ENCODE measurements at places on chromosomes 2 and 18.

DNA sequence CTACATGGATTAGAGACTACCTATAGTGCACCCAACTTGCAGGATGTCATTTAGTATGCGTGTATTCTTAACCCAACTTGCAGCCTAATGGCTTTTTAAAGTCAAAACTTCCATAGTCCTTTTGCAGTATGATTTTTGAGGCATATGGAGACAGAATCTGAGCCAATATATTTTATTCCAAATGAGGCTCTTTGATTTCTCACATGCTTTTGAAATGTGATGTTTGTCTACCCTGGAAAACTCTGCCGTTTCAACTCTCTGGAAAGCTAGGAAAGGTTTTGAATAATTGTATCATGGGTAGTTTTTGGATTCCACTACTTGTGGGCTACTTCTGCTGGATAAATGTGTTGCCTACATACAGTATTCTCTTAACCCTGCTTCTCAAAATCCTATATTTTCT is 206.6 kb downstream of the ZNF385B start:
- no peak for DNase-seq

DNA sequence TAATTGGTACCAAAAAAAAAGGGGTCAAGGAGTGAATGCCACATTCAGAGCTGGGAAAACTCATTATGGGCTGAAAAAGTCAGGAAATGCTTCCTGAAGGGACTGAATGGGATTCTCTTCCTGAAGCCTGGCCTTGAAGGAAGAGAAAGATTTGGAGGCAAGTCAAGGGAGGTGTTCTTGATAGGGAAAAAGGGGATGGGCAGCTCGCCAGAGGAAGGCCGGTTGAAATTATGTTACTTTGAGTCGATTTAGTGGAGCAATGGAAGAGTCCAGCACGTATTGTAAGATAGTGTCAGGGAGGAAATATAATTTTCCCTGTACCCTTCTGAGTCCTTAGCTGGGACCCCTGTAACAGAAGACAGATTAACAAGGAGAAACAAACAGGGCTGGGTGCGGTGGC is 115.3 kb upstream of the STPG4 start:
- DNase-seq: no peak

DNA sequence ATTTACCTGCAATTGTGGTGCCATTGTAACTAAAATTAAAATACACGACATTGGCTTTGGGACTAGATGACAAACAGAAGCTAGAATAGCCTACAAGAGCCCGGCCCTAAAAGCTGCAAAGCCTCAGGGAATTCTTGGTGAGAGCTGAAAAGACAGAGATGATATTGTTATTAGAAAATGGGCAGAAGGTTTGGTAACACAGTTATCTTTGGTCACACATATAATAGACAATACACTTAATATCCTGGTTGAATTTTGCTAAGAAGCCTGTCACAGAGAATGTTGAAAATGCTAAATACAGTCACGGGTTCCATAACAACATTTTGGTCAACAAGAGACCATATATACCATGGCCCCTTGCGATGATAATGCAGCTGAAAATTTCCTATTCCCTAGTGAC is 157.3 kb upstream of the CDH19 start:
- DNase-seq: no peak

GRCh38 chr2:181934694-181935093 is 43.2 kb downstream of the ITPRID2 start:
- no peak for DNase-seq

DNA sequence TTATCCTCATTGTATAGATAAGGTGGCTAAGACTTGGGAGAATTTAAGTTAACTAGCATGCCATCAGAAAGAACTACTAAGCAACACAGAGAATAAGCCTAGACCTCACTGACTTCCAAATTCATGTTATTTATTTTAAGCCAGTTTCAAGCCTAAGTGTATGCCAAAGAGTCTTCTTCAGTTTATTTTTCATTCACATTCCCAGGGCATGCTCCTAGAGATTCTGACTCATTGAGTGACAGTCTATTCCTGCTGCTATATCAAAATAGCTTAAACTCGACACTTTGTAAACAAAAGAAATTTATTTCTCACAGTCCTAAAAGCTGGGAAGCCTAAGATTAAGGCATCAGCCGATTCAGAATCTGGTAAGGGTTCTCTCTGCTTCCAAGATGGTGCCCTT is 467.1 kb downstream of the MBD2 start:
- DNase-seq: no peak

GRCh38 chr2:21633911-21634310 is 510.1 kb downstream of the TDRD15 start:
- no peak for DNase-seq

GRCh38 chr2:133109772-133110171 is 439.8 kb upstream of the LYPD1 start:
- no peak for DNase-seq

- DNase-seq: no peak
Observed at GRCh38 chr18:12044591-12044990, 49.1 kb upstream of the ANKRD62 start.

GRCh38 chr2:50674876-50675275 is 357.1 kb downstream of the NRXN1 start:
- DNase-seq: no peak

- no peak for DNase-seq
Observed at GRCh38 chr2:237091779-237092436, 6.2 kb downstream of the COPS8 start.

- DNase-seq: no peak
Observed at GRCh38 chr2:196112418-196113034, 43.9 kb upstream of the DNAH7 start.

DNA sequence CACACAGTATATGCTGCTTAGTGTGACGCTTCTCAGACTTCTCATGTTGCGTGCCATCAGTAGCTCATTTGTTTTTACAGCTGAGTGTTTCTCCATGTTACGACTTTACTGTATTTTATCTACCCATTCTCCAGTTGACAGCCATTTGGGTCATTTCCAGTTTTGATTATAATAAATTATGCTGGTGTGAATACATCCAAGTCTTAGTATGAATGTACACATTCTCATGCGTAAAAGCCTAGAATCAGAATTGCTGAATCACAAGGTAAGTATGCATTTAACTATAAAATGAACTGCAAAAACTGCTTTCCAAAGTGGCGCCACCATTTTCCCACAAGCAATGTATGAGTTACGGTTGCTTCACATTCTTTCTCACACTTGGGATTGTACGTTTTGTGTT is 184.2 kb upstream of the SLC35G4 start:
- DNase-seq: no peak

DNA sequence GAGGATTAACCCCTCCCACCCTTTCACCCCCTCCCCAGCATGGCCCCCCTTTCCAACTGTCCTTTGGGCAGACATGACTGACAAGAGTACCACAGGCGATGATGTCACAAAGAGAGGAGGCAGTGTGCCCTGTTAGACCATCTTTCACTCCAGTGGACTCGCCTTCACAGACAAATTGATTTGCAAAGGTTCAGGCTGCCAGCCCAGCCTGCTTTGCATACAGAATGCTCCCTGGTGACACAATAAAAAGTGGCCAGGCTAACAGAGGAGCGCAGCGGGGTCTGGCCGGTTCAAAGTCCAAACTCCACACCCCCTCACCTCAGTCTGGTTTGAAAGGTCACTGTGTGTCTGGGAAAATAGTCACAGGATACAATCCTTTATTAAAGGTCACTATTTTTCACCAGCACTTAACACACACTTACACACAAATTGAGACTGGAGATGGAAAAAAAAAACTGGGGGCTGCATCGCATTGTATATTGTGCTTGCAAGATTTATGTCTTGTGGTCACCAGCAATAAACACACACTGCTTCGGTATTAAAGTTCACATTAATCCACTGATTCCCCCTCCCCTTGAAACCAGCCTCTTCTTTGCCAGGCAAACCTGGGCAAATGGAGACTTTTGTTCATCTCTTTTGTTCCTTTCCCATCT is 236.9 kb downstream of the BCL11A start:
- no peak for DNase-seq

DNA sequence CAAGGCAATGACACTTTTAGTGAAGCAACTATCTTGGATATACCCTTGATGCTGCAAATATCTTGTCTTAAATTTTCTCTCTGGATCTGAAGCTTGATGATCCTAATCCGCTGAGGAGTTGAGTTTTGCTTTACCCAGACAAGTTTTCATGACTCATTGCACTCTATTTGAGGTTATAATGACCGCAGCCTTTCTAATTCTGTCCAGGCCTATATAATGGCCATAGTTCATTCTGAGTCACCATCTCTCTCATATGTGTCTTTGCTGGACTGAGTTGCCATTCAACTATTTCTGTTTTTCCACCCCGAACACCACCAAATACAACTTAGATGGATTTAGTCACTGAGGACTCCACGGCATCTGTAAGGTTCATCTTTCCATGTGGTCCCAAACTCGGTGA is 802.1 kb upstream of the FAM98A start:
- DNase-seq: no peak

GRCh38 chr18:46097431-46097800 is 680 bp downstream of the ATP5F1A start:
- no peak for DNase-seq

- DNase-seq: no peak
Observed at GRCh38 chr2:234412726-234413125, 84.2 kb downstream of the ARL4C start.

DNA sequence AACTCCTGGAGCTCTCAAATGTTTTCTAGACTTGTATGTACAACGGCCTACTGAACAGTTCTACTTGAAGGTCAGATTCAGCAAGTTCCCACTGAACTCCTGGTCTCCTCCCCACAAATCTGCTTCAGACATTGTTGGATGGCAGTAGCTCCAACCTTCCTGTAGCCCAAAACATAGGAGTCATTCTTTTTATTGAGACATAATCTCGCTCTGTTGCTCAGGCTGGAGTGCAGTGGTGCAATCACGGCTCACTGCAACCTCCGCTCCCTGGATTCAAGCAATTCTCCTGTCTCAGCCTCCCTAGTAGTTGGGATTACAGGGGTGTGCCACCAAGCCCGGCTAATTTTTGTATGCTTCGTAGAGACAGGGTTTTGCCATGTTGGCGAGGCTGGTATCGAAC is 47.3 kb downstream of the QPCT start:
- DNase-seq: no peak

DNA sequence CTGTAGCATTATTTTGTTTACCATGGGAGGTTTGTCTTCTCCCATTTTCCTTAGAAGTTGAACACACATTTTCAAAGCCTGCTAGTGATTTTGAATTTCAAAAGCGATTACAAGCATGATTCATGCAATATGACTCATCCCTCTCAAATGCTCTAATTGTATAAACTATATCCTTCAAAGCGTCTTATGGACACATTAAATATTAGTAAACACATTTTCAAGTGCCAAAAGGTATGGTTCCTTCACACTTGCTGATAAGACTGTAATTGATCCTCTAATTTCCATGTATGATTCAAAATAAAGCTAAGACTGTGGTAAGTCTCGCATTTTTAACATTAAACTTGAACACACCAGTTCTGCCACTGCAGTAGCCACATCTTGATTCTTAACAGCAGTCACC is 512.9 kb downstream of the LRRTM4 start:
- no peak for DNase-seq

GRCh38 chr2:38116762-38117161 is 40.8 kb upstream of the CYP1B1 start:
- DNase-seq: no peak

GRCh38 chr2:141508806-141509595 is 621.8 kb downstream of the LRP1B start:
- DNase-seq: no peak

GRCh38 chr2:42905341-42906110 is 113.1 kb upstream of the HAAO start:
- no peak for DNase-seq

DNA sequence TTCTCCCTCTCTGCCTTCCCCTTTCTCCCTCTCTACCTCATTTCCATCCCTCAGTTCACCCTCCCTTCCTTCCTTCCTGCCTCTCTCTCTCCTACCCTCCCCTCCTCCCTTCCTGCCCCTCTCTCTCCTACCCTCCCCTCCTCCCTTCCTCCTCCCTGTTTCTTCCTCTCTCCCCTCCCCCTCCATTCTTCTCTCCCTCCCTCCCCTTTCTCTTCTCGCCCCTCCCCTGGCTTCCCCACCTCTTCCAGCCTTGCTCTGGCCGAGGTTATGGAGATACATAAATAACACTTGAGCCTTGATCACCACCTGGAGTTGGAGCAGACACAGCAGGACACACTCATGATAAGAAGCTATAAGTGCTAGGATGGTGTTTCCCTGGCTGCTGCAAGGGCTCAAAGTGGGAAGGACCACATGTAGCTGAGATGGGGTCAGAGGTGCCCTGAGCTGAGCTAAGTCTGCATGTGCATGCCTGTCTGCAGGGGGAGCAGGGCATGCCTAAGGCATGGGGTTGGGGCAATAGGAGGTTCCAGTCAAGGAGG is 326.1 kb upstream of the HS6ST1 start:
- DNase-seq: no peak

GRCh38 chr2:98037666-98038336 is 42.1 kb upstream of the TMEM131 start:
- DNase-seq: peak; percentile 40

DNA sequence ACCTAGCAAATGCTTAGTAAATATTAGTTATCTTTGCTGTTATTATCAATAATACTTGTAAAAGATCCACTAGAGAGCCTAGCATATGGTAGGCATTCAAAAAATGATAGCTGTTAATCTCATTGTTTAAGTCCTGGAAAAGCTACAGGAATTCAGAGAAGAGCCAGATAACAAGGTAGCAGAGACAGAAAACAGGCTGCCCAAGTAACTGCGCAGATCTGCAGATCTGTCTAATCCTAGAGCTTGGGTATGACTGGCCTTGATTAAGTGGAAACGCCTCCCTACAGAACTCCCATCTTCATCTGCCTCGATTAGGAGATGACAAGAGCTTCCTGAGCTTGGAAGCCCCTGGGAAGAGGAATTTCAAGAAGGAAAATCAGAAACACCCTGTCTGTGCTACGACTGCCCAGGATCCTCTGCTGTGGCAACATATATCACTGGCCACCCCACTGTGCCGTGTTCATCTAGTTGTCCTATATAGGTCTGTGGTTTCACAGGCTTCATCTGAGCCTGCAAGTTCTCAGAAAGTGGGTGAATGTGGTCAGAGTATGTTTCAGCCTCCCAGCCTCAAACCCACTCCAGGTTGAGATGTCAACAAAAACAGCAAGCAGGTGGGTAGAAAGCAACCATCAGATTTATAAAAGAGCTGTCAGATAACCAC is 151.5 kb upstream of the PKDCC start:
- no peak for DNase-seq

GRCh38 chr2:5150871-5151270 is 541.3 kb upstream of the SOX11 start:
- no peak for DNase-seq

- no peak for DNase-seq
Observed at GRCh38 chr2:148893906-148894305, 18.9 kb downstream of the KIF5C start.

GRCh38 chr2:81084101-81084500 is 779.5 kb upstream of the LRRTM1 start:
- no peak for DNase-seq

- no peak for DNase-seq
Observed at GRCh38 chr2:240936106-240936505, 30.0 kb downstream of the CROCC2 start.

- no peak for DNase-seq
Observed at GRCh38 chr2:110997331-110998045, 123.2 kb upstream of the BCL2L11 start.

GRCh38 chr2:26556309-26557243 is 78.7 kb upstream of the OTOF start:
- DNase-seq: no peak

GRCh38 chr2:113851640-113852039 is 38.2 kb upstream of the ACTR3 start:
- no peak for DNase-seq

- no peak for DNase-seq
Observed at GRCh38 chr2:231886071-231886681, 40.0 kb downstream of the NPPC start.

- DNase-seq: peak; percentile 80
Observed at GRCh38 chr2:39849064-39849463, 70.0 kb upstream of the THUMPD2 start.

All from HAP-1 (cell line).